ENCODE measurements at places on chromosomes 1 and 21. TPM values are rescaled to one million over a fixed set of nuclear protein-coding genes. Genes with fewer than 3 reads are reported as not detected.

Gene AKR7A3
- 1.0 TPM for total RNA-seq

Gene CHODL
- total RNA-seq: 0.28 TPM

Gene GCSAML
- total RNA-seq: not detected

Gene RGL1
- total RNA-seq: 3.4 TPM

GRCh38 chr21:35217504-35218060, 168.5 kb upstream of the RUNX1 start:
- H3K4me3 ChIP-seq: no peak overlapping the region
- no peaks in the 10 kb centered on the region for H3K27me3 ChIP-seq
- DNase-seq: no peak
- H3K36me3 ChIP-seq: peaks cover 13% of the 10 kb centered on the region
- no peak overlapping the region for H3K27ac ChIP-seq
- peaks cover 20% of the 10 kb centered on the region for H3K4me1 ChIP-seq

GRCh38 chr1:108327534-108328466, 83.9 kb upstream of the NBPF4 start:
- H3K4me1 ChIP-seq: no peaks in the 10 kb centered on the region
- no peak for DNase-seq
- H3K4me3 ChIP-seq: no peak overlapping the region
- peaks cover 25% of the 10 kb centered on the region for H3K27me3 ChIP-seq
